ENCODE measurements at places on chromosomes 1 and 21.
A peak's percentile ranks its signal among the peaks of the same experiment; 100 is the strongest.

DNA sequence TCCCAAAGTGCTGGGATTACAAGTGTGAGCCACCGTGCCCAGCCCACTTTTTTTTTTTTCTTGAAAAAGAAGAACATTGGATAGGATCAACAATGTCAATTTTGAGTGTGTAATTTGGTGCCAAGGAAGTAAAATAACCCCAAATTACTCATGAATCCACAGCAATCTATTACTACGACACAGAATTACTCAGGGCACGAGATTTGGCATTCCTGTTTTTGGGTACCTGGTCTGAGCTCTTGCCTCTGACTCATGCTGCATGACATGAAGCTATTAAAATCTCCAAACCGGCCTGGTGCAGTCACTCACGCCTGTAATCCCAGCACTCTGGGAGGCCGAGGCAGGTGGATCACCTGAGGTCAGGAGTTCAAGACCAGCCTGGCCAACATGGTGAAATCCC lies 10.4 kb downstream of the RNF19B start:
- DNase-seq = no peak

DNA sequence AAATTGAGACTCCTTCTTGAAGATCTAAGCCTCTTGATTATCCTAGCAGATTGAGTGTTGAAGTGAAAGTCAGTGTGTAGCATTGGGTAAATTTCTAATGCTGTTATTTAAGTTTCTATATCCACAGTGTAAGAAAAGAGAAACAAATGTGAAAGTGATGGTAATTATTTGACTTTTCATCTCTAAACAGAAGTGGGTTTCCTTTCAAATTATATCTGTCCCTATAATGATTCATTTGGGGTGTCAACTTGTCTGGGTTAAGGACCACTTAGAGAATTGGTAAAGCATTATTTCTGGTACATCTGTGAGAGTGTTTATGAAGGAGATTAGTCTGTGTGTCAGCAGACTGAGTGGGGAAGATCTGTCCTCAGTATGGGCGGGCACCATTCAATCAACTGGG lies 133.0 kb upstream of the HMCN1 start:
- DNase-seq = no peak

DNA sequence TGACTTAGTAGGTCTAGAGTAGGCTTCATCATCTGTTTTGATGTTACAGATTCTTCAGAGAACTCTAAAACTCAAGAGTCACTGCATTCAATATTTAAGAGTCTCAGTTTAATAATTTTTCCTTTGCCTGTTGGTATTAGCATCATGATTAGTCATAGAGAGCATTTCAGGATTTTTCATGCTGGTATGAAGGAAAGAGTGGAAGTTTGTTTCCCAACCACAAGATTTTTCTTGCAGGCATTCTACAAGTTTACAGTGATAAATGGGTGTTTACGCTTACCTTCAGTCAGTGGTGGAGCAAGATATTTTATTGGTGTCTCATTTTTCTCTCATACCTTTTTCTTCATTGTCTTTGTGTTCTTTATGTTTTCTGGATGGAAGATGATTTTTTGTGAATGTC lies 58.4 kb upstream of the MYOCOS start:
- no peak for DNase-seq

DNA sequence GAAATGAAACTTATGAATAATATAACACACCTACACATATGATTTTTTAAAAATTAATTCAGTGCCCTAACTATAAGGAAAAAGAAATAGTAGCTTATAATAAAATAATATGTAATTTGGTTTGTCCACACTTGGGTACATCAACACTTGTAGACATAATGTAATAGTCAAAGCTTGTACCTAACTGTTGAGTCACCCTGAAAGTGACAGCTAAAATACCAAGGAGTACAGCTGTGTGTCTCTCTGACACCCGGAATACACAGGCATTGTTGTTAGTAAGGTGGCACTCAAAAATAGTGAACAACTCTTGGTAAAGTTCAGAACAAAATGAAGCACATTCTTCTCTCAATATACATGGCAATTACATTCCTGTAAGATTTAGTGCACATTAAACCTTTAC lies 243.4 kb downstream of the TRABD2B start:
- no peak for DNase-seq

GRCh38 chr1:11563560-11564069 lies 84.7 kb downstream of the DISP3 start:
- DNase-seq = no peak

GRCh38 chr1:172476218-172476811 lies 32.4 kb upstream of the PIGC start:
- DNase-seq = no peak

GRCh38 chr1:151956957-151957497 lies 36.6 kb downstream of the S100A10 start:
- DNase-seq = no peak

GRCh38 chr1:94248956-94249688 lies 11.7 kb upstream of the ARHGAP29 start:
- DNase-seq = no peak

DNA sequence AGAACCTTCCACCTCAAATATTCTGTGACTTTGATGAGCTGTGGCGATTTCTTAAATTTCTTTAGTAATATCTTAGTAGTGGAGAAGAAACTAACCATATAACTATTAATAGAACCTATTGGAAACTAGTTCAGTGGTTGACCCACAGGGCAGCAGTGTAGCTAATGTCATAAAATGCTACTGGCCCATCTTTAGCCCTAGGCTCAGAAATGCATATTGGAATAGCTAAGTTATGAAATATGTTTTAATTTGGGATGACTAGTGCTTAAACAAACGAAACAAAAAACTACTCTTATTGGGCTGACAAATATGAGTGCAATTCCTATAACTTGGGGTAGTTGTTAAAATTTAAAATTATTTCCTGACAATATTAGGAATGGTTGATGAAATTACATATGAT lies 20.2 kb downstream of the MACO1 start:
- DNase-seq = no peak

GRCh38 chr1:112707221-112708001 lies 484 bp upstream of the RHOC start:
- DNase-seq = peak; percentile 32

- DNase-seq = no peak
Measured at GRCh38 chr1:47894410-47895278, 102.5 kb downstream of the TRABD2B start.

DNA sequence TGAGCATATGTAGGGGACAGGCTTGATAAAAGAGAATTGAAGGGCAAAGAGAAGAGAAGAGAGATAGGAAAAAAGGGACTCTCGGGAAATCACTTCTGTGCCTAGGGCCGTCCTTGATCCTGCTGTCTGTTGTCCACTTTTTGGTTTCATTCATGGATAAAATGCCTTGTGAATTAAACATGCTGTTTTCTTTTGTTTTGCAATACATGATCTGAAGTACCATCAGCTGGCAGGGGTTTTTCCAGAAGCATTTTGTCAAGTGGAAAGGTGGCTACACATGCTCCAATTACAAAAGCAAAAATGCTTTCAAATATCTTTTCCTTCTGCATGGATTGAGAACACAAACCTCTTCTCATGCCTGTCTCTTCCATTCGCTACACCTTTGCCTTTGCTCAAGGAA lies 361.7 kb downstream of the PDE4B start:
- no peak for DNase-seq

GRCh38 chr21:39180429-39181019 lies 2.7 kb downstream of the PSMG1 start:
- DNase-seq = no peak
